OCI-M1 (cell line): ENCODE measurements at places on chromosomes 11 and 22.

GRCh38 chr11:113184498-113184897 is 129.9 kb upstream of the TTC12 start:
- DNase-seq, result no peak

GRCh38 chr11:12569499-12570425 is 104.5 kb upstream of the TEAD1 start:
- DNase-seq, result no peak

DNA sequence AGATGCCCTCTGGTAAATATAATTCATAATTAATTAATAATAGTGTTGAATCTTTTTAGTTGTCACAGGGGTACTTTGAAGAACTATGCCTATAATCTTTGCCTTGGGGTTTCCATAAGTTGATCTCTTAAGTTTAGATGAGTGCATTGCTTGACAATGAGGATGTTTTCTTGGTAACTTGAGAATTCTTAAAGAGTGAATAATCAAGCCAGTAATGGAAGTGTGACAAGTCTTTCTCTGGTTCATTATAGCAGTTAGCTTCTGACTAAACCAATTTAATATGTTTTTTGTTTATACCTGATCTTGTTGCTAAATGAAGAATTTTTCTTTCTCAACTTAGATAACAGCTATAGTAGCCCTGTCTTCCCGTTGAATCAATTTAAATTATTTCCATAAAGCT is 46.2 kb downstream of the ATXN10 start:
- DNase-seq, result no peak

DNA sequence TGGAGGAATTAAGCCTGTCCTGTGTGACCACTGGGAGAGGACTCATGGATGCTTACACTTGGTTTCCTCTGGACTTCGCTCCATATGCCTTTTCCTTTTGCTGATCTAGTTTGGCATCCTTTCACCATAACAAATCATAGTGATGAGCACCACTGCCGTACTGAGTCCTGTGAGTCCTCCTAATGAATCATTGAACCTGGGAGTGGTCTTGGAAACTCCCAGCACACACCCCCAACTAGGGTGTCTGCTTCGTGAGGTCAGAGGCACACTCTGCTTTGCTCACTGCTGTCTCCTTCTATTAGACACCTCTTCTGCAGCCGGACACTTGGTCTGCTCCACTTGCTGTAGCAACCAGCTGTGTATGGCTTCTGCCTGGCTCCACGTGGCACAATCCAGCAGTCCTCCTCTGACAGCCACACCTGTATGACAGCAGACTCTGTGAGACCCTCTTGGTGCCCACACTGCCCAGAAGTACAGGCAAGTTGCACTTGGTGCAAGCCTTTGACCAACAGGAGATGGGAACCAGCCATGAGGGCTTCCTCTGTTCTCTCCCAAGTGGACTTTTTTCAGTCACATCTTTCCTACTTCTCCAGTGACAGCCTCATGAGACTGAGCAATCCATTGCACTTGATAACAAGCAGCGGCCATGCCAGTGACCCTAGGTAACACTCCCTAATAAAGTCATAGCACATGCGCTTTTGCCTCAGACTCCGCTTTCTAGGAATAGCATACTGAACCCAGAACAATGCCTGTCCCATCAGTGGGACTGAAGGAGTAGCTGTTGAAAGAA is 65.0 kb upstream of the HMGXB4 start:
- DNase-seq, result no peak
